ENCODE measurements at places on chromosomes 2 and 18. TPM values are rescaled to one million over a fixed set of nuclear protein-coding genes. Genes with fewer than 3 reads are reported as not detected.

DNA sequence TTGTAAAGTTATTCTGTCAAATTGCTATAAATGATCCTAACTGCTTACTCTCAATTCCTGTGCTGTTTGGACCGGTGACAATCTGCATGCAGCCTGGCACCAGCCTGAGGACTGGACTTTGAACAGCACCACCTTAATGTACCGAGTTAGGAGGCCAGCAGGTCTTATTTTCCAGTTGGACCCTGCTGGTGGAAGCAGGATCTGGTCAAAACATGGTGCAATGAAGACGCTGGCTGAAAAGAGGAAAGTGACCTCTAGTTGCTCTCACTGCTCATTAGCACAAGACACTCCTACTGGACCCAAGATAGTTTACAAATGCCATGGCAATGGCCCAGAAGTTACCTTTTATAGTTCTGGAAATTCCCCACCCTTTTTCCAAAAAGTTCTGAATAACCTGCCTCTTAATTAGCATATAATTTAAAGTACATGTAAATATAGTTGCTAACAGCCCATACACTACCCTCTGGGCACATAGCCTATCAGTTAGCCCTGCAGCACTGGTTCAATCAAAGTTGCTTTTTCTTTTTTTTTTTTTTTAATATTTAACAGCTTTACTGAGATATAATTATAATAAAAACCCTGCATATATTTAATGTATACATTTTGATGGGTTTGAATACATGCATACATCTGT lies 35.8 kb downstream of the RBKS start:
- DNase-seq: no peak

ZSWIM2 gene
- 0.28 TPM for total RNA-seq

AQP12A gene
- not detected for total RNA-seq

UGT1A7 gene
- not detected for total RNA-seq

Measured in spinal cord (tissue), 10 donors.